ENCODE measurements at places on chromosomes 11 and 22.

DNA sequence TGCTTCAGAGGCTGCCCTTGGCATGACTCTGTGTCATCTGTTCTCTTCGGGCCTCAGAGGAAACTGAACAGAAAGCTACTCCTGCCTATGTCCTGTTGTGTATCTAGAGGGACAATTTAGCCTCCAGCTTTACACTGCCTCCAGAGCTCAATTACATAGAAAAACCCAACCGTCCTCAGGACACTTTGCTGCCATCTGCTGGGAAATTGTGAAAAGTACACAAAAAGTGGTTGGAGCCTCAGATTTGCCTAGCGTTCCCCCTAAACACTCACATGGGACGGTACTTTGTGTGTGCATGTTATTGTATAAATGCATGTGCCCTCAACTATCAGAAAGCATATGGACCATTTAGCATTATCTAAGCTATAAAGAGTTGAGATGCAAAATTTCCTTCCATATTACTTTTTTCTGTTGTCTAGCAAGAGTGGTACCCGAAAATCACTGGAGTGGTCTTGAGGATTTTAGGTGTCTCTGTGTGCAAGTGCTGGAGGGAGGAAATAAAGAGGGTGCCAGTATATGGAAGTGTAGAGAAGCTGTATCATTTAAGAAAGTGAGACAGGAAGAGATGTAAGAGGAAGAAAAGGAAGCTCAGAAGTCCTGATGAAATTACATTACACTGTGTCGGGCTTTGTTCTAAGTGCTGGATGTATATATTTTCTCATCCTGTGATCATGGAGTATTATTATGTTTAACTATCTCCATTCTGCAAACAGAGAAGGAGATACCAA, 8.7 kb upstream of the MS4A4E start:
- no peak for DNase-seq

DNA sequence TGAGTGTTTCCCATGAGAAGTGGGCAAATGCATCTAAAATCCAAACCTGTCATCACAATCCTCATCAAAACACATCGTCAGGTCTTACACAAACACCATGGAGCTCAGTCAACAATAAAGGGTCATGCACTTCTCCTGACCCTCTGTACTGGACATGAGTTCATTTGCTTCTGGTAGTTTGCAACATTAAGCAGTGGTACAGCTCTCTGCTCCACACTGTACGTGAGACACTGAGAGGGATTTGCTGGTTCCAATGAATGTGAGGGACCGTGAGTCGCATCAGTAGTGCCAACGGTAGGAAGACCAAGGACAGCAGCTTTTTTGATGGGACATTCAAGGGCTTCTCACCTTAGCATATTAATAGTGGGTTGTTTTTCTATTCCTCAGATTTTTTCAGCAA, 752.3 kb downstream of the OPCML start:
- DNase-seq: no peak

DNA sequence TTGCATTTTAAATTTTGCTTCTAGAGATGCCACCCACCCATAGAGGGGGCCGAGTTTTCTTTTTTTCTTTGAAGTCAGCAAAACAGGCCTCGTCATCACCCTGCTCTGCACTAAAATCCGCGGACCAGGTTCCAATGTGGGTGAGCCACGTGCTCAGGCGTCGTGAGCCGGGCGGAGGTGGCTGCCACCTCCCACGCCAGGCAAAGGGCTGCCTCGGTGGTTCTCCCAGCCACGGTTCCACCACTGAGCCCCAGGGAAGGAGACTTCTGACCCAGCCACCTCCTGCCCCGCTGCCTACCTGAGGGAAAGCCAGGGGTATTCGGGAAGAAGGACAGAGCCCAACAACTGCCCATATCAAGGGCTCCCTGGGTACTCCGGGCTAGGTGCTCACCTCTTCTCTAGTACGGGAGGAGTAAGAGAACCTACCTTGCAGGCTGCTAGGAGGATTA, 45.3 kb downstream of the MN1 start:
- no peak for DNase-seq

DNA sequence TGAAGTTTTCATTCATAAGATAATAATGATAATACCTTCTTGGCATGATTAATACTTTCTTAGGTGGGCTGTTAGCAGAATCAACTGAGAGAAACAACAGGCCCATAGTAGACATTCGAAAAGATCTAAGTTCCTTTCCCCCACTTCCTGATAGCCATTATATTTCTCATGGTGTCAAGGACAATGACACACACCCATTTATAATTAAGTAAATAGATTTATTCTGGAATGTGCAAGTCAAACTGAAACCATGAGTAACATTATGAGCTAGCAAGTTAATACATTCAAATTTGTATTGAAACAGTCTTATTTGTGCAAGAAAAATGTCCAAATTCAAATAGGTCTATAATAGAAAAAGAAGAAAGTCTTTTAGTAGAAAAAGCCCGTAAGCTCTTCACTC, 301.1 kb downstream of the GUCY1A2 start:
- DNase-seq: no peak

DNA sequence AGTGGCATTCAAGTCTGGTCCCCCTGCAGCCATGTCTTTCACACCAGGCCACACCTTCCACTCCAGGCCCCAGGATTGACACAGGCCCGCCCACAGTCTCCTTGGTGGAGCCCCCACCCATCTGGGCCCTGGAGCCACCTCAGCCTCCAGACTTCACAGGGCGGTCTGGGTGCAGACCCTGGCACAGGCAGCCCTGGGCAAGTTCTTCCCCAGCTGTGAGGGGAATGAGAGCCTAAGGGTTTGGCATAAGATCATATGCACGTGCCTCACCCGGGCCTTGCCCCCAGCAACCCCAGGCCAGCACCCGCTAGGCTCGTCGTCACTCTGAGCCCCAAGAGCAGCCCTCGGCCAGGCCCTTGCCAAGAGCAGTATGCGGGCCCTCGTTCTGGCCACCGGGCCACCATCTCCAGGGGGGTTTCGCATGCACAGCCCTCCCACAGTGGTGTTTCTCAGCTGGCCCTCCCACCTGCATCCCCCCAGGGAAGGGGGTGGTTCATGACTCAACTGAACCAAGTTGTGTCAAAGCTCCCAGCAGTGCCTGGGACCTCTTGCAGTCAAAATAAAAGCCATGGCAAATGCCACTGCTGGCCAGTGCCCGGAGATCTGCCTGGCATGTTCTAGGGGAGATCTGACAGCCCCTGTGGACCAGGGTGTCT, 70.4 kb upstream of the KCNQ1OT1 start:
- DNase-seq: no peak

- DNase-seq: no peak
Observed at GRCh38 chr22:37968452-37969251, 15.2 kb downstream of the POLR2F start.
